Fibroblast of the conjunctiva (primary cell): ENCODE measurements at places on chromosomes 5 and 9.

GRCh38 chr5:66958980-66959641, 237.5 kb downstream of the CD180 start:
- DNase-seq, result peak; percentile 79

- no peak for DNase-seq
These were observed 21.2 kb downstream of the RNF130 start for GRCh38 chr5:180050121-180050940.

DNA sequence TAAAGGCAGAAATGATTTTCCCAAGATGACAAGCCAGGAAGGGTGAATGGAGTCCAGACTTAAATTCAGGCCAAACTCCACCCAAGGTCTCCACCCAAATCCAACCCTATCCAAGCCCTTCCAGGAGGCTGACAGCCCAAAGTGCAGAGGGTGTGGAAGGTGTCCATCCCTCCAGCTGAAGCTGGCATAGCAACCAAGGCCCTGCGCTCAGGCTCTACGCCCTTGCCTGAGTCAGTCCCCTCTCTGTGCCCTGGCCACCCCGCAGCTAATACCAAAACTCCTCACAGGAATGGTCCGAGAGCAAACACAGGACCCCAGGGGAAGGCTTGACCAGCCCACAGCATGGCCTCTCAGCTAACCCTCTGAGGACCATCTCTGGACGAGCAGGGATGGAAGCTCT, 2.1 kb downstream of the SEPTIN8 start:
- DNase-seq, result no peak

DNA sequence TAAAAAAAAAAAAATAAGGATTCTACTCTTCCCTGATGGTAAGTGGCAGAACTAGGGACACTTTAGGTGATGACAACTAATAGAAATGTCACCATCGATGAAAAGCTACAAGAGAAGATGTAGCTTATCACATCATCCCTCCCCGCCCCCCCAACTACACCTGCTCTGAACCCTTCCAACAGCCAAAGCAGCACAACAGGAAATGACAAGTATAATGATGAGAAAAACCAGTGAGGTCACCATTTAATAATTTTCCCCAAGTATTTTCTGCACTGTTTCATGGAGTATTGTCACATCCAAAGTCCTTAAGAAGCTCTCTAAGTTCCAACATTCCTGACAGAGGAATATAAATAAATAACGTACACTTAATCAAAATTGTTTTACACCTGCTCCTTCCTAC, 221.4 kb downstream of the EFNA5 start:
- DNase-seq, result no peak

DNA sequence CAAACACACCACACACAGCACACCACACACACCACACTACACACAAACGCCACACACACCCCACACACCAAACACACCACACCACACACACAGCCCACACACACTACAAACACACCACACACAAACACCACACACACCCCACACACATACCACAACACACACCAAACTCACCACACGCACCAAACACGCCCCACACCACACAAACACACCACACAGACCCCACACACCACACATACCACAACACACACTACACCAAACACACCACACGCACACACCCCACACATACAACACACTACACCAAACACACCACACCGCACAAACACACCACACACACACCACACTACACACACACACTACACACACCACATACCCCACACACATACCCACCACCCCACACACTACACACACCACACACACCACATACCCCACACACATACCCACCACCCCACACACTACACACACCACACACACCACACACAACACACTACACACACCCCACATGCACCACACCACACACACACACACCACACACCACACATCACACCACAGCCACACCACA, 151.2 kb downstream of the ERCC6L2 start:
- no peak for DNase-seq

DNA sequence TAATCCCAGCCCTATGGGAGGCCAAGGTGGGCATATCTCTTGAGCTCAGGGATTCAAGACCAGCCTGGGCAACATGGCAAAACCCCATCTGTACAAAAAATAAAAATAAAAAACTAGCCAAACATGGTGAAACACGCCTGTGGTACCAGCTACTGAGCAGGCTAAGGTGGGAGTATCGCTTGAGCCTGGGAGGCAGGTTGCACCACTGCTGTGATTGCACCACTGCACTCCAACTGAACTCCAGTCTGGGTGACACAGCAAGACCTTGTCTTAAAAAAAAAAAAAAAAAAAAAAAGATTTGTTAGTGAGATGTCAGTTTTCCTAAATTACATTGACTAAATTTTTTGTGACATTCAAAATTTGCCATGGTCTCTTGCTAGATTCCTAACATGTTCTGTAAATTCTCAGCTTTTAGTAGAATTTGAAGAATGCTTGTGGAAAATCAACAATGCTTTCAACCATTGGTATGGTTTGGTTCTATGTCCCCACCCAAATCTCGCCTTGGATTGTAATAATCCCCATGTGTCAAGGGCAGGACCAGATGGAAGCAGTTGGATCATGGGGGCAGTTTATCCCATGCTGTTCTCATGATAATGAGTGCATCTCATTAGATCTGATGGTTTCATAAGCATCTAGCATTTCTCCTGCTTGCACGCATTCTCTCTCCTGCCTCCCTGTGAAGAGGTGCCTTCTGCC, 236.1 kb downstream of the ARRDC3 start:
- no peak for DNase-seq

GRCh38 chr9:136862849-136863622, 3.1 kb downstream of the EDF1 start:
- DNase-seq, result no peak

DNA sequence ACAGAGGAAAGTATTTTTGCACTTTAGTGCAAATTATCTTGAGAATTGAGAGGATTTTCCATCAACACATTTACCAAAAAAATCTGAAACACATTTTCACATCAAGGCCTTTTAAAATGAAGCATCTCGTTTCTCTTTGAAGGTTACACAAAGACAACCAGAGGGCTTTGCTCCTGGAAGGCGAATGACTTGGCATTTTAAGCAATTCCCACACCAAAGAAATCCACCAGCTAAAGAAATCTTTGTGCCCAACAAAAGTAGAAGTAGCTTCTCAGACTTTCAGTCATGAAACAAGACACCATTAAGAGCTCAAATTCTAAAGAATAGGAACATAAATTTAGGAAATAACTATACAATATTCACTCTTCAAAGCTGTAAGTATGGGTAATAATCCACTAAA, 59.9 kb downstream of the HABP4 start:
- no peak for DNase-seq

GRCh38 chr5:114830114-114830513, 339.6 kb downstream of the TRIM36 start:
- no peak for DNase-seq

- DNase-seq, result no peak
These were observed 120.6 kb downstream of the DAB2IP start for GRCh38 chr9:121771851-121772599.

GRCh38 chr5:109756543-109757185, 66.9 kb downstream of the MAN2A1 start:
- DNase-seq, result no peak

DNA sequence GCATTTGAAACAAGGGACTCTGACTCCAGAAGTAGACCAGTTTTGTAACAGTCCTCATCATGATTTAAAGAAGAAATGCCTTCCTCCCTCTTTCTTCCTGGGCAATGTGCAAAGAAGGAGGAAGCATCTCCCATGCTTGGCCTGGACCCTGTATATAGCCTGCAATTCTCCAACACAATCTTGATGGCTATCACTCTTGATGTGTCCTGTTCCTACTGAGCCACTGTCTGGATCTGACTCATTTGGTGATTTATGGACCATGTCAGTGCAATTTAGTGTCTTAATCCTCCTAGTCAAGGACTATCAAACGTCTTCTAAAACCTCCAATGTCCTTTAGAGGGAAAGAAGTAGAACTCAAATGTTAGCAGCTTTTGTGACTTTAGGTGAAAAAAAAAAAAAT, 697.3 kb downstream of the TLR4 start:
- no peak for DNase-seq

- DNase-seq, result no peak
These were observed 35.6 kb downstream of the RUFY1 start for GRCh38 chr5:179585941-179586401.

- no peak for DNase-seq
These were observed 4.7 kb upstream of the FIBCD1 start for GRCh38 chr9:130943777-130944176.

GRCh38 chr9:108836781-108837180, 19.0 kb downstream of the ACTL7B start:
- DNase-seq, result no peak

GRCh38 chr5:103037673-103038455, 82.1 kb downstream of the GIN1 start:
- no peak for DNase-seq

DNA sequence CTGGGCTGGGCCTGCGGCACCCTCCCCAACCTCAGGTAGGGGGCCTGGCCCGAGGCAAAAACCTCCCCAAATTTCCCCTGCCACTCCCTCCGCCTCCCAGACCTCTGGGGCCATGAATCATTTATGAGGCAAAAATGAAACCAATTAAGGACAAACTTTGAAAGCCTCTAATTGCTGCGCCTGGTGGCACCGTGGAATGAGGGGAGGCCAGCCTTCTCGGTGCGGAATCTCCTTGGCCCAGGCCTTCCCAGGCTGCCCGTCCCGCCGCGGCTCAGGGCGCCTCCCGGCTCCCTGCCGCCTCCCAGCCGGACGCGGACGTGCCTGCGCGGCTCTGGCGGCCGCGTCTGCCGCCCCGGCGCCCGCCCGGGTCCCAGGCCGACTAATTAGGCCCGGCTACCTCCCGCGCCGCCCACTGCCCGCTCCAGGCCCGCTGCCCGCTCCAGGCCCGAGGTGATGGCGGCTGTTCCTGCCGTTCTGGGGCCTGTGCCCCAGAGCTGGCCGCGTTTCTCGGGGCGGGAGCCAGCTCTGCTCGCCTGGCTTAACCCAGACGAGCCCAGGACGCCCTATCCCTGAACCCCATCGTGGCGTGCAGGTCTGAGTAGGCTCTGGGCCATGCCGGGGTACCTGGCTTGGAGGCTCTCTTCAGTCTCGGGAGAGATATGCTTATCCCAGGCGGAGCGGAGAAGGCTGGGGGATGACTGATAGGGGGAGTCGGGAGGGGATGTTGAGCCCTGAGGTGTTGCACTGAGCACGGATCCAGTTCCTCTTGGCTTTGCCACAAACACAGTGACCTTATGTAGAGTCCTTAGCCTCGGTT, 20.1 kb downstream of the CXXC5 start:
- DNase-seq, result no peak

- peak; percentile 64 for DNase-seq
These were observed 122.9 kb upstream of the DAB2 start for GRCh38 chr5:39547553-39548154.
